Astrocyte of the cerebellum (primary cell): ENCODE measurements at places on chromosomes 6 and 20.

DNA sequence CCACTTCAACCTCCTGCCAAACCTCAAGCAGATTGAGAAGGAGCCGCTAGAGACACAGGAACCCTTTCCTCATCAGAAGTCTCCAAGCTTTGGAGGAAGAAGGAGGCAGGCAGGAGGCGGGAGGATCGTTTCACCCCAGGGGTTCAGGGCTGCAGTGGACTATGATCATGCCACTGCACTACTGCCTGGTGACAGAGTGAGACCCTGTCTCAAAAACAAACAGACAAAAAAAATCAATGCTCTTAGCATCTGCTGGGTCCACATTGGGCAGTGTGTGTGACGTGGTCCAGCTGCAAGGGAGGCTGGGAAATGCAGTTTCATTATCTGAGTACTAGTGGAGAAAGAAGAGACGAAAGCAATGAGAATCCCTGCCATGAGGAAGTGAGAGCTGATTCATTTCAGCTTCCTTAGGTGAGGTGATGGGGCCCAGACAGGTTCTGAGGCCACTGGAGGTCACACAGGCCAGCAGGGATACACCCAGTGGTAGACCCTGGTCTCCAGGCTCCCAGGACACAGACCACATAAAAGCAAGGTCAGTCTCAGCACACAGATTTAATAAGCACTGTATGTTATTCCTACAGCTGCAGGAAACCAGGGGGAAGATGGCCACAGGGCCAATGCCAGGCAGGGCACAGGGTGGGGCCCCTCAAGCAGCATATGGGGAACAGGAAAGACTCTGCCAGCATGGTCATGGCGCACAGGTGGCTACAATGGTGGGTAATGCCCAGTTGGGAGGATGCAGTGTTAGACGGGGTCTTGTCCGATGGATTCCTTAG lies 4.3 kb downstream of the GFRA4 start:
- DNase-seq, result no peak

DNA sequence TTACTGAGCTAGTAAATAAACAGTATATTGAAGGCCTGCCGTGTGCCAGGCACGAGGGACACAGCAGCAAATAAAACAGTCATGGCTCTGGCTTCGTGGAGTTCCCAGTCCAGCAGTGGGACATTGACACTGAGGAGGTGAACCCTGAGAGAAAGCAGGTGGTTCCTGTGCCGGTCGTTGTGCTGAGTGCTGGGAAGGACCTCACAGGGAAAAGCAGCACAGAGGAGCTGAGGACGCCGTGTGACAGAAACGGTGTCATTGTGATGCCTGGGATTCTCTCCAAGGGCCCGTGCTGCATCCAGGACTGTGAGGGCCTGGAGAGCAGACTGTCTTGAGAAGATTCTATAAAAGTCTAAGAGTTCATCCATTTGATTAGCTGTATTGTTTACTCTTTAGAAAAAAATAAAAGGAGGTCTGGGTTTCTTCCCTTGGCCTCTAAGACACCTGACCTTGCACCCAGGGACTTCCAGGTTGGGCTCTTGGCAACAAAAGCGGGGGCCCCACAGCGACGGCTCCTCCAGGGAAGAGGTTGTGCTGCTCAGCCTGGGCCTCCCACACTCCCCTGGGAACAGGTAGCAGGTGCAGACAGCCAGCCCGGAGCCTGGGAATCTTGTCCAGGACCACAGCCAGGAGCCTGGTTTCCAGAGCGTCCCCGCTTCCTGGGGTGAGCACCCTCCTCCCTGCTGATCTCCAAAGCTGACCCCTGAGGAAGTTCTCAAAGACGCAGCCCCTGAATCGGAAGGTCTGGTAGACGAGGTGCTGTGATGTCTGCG lies 251.2 kb upstream of the PMEPA1 start:
- DNase-seq, result no peak

GRCh38 chr6:108610270-108610839 lies 49.6 kb downstream of the FOXO3 start:
- no peak for DNase-seq

DNA sequence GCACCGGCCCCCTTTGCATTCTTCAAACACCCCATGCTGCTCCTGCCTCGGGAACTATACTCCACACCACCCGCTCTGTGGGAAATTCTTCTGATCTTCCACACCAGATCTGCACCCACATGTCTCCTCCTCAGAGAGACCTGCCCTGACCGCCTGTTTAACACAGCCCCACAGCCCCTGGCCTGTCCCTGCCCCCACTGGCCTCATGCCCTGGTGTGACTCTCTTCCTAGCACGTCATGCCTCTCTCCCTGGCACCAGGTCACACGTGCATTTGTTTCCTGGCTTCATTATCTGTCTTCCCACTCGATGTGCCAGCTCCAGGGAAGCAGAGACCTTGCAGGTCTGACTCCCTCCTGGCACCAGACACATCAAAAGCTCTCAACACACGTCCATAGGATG lies 79.6 kb downstream of the ANKRD60 start:
- no peak for DNase-seq

DNA sequence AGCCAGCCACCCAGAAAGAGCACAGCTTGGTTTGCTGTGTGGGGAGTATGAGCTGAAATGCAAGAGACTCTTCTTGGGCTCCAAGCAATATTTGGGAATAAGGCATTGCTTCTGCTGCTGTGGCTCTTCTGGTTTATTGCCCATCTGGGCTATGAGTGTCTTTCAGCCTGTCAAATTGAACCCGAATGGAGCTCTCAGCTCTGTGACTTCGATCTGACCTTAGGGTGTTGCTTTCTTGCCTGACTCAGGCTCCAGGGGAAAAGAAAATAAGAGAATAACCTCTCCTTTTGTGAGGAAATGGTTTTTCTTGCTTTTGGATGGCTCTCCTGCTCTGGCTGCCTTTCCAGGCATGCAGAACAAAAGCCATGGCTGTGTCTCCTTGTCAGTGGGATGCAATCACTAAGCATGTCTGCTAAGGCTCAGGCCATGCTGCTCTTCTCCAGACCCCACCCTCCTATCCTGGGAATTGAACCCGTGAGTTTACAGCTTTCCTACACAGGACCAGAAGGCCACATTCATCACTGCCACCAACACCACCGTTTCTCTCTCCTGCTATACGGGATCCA lies 169.4 kb upstream of the JAG1 start:
- no peak for DNase-seq

- DNase-seq, result no peak
Observed at GRCh38 chr6:106072501-106073090, 13.5 kb upstream of the PRDM1 start.
